ENCODE measurements at places on chromosomes 1 and 21.

DNA sequence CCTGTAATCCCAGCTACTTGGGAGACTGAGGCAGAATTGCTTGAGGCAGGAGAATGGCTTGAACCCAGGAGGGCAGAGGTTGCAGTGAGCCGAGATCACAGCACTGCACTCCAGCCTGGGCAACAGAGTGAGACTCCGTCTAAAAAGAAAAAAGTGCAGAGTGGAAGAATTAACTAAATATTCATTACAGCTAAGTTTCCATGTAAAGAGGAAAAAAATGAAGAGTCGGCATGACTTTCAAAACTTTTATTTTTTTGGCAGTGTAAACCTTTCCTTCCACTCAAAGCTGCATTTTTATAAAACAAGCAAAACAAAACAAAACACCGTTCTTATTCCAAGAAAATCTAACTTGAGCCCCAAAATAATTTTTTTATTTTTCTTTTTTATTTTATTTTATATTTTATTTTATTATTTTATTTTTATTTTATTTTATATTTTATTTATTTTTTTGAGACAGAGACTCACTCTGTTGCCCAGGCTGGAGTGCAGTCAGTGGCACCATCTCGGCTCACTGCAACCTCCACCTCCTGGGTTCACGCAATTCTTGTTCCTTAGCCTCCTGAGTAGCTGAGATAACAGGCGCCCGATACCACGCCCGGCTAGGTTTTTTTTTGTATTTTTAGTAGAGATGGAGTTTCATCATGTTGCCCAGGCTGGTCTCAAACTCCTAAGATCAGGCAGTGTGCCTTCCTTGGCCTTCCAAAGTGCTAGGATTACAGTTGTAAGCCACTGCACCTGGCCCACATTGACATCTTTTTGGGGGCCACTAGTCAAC, 62.9 kb downstream of the PACC1 start:
- DNase-seq: no peak

DNA sequence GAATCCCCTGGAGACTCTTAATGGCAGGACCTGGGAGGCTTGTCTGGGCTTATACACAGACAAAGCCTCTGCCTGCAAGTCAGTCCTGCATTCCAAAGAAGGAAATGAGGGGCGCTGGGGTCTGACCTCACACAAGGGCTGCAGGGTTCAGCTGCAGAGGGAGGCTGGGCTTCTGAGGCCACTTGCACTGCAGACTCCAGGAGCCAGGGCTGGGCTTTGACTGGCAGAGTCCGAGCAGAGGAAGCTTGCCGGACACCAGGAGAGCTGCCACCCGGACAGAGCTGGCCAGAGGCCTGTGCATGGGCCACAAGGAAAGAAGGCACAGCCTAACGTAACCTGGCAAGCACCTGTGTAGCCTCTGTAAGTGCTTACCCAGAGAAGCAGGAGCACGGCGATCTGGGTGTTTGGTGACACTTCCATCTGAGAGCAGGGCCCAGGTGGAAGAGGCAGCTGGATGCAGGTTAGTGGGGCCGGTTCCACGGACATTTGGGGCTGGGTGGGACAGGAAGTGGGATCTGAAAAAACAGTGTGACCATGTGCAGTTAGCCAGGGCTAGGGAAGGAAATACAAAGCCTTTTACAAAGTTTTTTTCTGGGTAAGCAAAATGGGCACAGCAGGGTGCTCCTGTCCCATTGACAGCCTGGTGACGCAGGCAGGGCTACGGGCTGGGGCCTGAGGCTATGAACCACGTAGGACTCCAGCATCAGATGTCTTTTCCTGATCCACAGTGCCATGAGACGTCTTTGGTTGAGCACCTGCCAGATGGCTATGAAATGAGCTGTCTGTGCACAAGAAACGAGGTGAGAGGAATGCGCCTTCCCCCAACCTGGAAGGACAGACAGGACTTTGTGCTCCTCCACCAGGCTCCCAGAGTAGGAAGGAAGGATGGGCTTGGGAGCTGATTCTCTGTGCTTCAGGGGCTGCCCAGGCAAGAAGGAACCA, 37.3 kb upstream of the LBR start:
- DNase-seq: no peak

DNA sequence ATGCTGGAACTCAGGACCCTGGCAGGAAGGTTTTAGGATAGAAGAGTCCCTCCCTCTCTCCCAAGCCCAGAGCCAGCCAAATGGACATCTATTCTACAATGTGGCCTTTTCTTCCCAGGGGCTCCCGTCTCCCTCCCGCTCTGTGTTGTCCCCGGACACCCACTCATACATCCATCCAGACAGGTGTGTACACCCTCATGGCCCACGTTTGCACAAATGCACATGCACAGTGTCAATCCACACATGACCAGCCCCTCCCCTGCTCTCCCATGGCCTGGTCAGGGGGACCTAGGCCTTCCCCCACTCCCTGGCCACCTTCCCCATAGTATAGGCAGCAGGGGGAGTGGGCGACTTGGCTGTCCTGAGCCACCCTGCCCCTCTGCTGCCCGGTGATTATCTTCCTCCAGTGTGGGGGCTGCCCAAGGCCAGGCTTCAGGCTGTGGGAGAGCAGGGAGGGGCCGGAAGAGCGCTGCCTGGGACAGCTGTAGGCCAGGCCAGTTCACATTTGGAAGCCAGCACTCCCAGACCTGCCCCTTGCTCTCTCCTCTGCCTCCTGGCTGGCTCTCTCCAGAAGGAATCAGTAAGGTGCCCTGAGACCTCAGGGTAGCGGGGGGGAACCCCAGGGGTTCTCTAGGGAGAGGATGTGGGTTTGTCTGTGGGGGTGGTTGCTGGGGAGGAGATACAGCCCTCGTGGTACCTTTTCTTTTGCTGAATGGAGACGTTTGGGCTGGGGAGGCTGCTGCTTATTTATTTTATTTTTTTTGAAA, 4.1 kb upstream of the PTPN7 start:
- no peak for DNase-seq

GRCh38 chr1:43776043-43776761, 68.9 kb downstream of the ST3GAL3 start:
- DNase-seq: no peak
